Left hindlimb (tissue), 1 donor: ENCODE measurements at places on chromosomes 1 and 21.

DNA sequence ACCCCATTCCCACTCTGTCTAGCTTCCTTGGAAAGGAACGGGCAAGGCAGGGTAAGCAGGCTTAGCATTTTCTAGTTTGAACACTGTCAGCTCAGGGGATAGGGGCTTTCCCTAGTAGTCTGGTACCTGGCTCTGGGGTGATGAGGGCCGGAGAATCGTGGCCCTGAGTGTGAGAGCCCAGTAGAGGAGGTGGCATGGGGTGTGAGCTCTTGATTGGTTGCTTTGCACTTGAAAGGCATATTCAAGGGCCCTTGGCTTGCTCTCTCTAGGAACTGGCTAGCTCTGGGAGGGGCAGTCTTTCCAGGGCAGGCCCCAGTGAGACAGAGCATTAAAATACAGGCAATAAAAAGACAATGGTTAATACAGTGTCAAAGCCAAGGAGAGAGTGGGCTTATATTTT lies 10.8 kb upstream of the EXTL1 start:
- DNase-seq: no peak

DNA sequence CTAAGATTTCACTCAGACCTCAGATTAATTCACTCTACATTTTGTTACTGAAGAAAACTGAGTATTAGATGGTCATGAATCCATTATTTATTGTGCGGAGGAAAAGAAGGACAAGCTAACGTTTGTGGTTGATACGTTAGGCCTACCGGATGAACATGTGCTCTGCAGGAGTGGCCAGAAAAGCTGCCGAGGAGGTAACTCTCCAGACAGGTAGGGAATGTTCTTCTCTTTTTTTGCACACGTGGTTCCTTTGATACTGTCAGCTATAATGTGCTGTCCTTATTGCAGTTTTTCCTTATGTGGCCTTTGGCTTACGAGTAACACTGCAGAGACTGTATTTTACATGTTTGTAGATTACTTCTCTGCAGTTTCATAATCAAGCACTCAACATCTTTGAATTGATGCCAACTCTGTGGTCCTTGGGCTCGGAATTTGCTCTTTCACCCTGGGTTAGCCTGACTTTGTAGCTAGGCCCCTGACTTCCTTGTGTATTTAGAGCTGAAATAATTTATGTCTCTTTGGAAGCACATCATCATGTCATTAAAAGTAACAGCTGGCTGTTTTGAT lies 13.6 kb downstream of the MTR start:
- no peak for DNase-seq

GRCh38 chr1:232244426-232244825 lies 385.5 kb downstream of the SIPA1L2 start:
- no peak for DNase-seq

GRCh38 chr1:1344655-1345361 lies 4.4 kb downstream of the DVL1 start:
- DNase-seq: no peak

DNA sequence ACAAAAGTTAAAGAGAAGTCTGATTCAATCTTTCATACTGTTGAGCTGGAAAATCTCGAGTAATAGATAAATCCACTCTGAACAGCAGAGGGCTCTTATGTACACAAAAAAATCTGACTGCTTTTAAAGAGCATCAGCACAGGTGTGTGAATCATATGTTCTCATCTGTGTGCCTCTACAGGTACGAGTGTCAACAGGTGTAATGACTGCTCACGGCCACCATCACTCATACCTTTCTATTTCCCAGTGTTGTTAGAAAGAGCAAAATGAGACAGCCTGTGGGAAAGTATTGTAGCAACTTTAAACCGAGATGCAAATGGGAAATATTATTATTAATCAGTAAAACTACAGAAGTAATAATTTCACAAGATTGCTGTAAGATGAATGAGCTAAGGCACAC lies 49.0 kb upstream of the SCAF4 start:
- no peak for DNase-seq

GRCh38 chr1:115536279-115536816 lies 105.4 kb upstream of the VANGL1 start:
- DNase-seq: no peak

GRCh38 chr1:184291701-184292100 lies 95.1 kb upstream of the C1orf21 start:
- DNase-seq: no peak

DNA sequence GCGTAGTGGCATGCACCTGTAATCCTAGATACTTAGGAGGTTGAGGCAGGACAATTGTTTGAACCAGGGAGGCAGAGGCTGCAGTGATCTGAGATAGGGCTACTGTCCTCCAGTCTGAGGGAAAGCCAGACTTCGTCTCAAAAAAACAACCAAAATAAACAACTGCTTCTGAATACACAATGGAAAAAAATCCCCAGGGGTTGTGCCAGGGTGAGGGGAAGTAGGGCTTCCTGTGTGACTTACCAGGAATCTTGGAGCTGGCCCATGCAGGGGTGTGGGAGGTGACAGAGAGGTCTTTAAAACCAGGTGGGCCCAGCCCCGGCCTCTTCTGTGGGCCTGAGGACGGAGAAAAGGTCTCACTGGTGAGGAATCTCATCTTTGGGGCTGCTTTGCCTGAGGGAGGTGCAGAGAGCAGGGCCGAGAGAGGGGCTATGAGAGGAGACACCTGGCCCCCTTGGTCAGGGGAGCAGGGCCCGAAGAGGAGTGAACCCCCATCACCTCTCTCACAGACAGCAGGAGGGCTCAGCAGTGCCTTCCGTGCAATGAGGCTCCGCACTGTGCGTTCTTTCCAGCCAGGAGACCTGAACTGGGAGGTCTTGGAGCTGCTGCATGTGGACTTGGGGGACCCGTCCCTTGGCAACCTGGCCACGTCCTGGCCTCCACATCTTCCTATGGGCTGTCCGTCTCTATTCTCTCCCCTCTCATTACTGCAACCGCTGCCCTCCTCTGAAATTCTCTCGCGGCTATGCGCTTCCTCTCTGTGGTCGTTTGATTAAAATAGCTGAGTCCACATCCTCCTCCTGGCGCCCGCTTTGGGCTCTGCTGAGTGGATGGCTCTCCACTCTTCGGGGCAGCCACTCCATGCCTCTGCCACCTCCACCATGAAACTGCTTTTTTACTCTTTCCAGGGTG lies 10.7 kb downstream of the PLA2G5 start:
- DNase-seq: peak; percentile 63

DNA sequence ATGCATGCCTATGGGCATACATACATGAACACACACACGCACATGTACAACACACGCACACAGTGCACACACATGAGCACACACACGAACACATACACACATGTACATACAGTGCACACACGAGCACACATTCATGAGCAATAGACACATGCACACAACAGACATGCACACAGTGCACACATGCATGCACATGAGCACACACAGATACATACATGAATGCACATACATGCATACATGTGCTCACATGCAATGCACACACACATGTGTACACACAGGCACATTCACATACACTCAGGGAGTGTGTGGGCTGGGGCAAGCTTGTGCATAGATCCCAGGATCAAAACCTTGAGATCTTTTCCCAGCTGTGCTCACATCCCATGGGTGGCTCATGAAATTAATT lies 18.9 kb downstream of the CRYAA start:
- no peak for DNase-seq

DNA sequence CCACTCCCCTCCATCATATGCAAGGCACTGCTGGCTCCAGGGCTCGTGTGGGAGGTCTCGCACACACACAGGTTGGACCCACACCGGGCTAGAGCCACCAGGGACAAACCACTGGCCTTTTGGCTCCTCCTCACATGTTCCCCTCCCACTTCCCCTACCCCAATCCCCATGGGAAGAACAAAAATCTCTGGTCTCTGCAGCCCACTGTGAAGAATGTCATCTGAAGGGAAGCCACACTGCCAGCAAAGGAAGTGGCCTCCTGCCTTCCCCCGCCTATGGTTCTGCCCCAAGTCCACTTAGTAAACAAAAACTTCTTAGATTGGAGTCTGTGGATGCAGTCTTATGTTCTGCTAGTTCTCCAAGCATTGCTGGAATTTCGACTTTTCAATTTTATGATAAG lies 24.2 kb downstream of the OLFML3 start:
- DNase-seq: peak; percentile 57

DNA sequence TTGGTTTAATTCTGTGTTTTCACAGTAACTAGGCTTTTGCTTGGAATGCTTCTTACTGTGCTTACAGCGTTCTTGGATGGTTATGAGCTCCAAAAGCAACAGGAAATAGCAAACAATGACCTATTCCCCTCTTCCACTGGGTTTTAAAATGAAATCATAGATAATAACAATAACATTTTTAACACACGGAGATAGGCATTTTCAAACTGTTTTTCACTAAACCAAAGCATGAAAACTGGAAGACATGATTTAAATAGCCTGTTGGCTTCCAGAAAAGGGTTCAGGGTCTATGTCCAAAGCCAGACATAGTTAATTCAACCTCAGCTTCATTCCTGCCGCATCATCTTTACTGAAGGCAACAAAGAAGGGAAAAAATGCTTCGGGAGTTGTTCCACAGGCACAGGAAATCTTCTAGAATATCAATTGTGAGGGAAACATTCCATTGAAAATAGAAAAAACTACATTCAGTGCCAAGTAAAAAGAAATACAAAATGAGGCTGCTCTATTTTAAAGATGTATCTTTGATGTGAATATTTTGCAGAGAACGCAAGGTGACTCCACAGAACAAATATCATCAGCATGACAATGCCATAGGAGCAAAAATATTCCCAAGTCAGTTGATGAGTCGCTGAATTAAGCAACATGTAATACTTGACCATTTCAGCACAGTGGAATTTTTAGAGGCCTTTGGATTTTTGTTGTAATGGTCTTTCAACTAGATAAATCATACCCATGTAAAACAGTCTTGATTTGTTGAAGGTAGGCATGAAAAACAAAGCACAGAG lies 80.7 kb downstream of the NID1 start:
- no peak for DNase-seq

DNA sequence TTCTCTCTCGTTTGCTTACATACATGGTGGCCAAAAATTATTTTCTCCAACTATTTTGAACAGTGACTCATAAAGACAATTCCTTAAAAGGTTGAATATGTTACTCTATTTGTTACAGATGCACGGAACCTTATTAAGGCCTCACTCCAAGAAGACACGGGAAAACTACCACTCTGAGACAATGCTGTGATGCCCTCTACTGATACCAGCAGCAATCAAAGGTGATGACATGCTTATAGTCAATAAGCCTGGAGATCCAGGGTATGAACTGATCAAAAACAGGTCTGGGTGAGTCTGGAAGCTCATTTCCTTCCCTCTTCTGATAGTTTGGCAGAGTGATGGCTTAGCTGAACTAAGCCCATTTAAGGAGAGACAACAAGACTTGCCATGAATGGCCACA lies 563.0 kb downstream of the LRRIQ3 start:
- no peak for DNase-seq

DNA sequence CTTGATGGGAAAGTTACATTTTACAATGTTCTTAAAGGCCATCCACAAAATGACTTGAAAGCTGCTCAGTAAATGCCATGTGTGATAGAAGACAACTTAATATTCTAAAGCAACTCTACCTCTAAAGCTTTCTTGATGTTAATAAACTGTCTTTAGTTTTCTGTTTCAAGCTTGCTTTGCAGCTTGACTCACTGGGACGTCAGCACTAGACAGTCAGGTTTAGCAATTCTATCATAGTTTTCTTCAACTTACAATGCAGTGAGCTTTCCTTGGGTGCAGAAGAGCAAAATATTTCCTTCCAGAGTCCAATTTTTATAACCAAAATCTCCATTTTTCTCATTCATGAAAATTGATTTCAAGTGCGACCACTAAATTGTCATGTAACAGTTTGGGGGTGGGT lies 273.1 kb downstream of the NTNG1 start:
- no peak for DNase-seq

DNA sequence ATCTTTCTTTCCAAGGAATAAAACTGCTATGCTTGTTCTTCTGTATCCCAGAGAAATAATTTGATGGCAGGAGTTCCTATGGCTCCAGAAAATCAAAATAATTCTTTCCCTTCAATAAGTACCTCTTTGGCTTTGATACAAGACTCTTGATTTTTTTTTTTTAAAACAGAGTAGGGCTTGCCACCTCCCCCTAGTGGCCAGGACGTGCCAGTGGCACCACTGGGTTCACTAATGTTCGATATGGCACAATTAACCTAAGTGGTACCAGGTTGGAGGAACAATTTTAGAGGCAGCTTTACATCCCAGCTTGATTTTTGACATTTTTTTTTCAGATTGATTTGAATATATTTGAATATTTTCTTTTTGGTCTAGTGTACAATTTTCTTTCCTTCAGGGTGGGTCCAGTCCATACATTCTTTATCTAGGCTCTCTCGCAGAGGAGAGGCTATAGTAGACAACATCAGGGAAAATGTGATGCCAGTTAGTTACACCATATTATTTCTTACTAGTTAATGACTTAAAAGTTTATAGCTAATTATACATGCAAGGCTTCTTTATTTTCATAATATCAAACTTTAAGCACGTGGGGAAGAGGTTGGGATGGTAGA lies 330.9 kb downstream of the S1PR1 start:
- DNase-seq: no peak

GRCh38 chr21:18252256-18252655 lies 7.6 kb downstream of the CHODL start:
- DNase-seq: no peak

DNA sequence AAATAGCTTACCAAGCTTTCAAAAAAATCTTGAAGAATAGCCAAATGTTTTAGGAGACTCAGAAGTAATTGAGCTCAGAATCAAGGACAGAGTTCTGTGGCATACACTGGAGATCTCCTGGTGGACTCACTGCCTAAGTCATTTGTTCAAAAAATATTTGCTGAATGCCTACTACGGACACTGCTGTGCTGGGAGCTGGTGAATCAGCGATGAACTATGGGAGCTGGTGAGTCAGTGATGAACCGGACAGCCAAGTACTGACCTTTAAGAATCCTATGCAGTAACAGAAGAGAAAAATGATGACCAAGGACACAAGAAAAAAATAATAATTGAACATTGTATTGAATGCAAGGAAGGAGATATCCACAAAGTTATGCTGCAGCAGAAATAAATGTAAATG lies 717.9 kb upstream of the CXADR start:
- DNase-seq: no peak

- peak; percentile 59 for DNase-seq
Measured at GRCh38 chr1:118338936-118339335, 153.9 kb upstream of the SPAG17 start.

- no peak for DNase-seq
Measured at GRCh38 chr1:85118751-85119150, 70.5 kb upstream of the MCOLN3 start.

DNA sequence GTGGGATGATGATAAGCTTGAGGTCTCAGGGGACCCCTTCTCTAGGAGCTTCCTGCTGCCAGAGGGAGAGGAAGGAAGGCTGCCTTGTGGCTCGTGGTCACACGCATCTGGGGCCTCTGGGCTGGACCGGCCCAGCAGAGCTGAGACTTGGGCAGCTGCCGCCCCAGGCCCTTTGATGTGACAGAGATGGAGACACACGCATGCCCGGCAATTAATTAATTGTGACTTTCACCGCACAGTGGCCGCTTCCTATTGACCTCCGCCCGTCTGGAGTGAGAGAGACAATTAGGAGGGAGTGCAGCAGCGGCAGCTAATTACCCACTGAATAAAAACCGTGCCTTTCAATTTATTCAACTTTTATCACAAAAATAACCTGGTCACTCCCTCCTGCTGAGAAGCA lies 16.6 kb upstream of the C1QA start:
- no peak for DNase-seq

- DNase-seq: no peak
Measured at GRCh38 chr1:110487726-110488125, 31.2 kb downstream of the KCNA10 start.

GRCh38 chr1:235759336-235759735 lies 107.4 kb downstream of the LYST start:
- no peak for DNase-seq

GRCh38 chr21:17231771-17232170 lies 281.1 kb upstream of the CXADR start:
- DNase-seq: no peak
